ENCODE measurements at places on chromosomes 3 and 15.

- no peak for DNase-seq
Measured at GRCh38 chr3:108907194-108907593, 46.5 kb downstream of the GUCA1C start.

GRCh38 chr3:189944285-189945145 lies 176.2 kb downstream of the P3H2 start:
- no peak for DNase-seq

DNA sequence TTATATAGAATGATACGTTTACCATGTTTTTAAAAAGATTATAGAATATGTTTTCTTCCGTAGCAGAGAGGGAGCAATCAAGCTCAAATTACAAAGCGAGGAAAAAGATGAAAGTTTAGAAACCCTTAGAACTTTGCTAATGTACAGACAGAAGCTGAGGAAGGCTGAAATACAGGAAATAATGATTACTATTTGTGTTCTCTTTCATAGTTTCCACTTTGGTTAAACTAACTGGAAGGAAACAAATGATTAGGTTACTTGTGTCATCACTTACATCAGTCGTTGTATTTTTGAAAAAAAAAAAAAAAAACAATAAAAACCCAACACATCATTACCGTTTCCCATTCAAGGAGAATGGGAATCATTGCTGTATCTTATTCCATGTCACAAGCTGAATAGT lies 337.8 kb upstream of the CBLB start:
- no peak for DNase-seq

DNA sequence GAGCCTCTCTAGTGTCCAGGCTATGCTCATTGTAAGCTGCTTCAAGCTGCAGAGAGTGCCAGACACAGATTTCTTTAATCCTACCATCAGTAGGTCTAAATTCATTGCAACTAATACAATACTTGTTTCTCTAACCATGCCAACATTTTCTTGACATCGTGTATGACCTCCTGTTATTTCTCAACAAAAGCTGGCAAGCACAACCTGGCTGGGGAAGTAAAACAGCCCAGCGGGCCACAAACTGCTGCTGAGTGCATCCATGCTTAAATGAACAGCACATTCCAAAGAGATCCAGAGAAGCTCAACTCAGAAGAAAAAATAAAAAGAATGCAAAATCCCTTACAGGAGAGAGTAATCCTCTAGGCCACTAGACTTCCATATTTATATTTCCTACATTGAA lies 36.5 kb downstream of the GMNC start:
- DNase-seq = no peak

GRCh38 chr3:197546307-197547085 lies 9.3 kb downstream of the BDH1 start:
- no peak for DNase-seq

- DNase-seq = no peak
Measured at GRCh38 chr3:36941162-36941561, 3.7 kb downstream of the TRANK1 start.

DNA sequence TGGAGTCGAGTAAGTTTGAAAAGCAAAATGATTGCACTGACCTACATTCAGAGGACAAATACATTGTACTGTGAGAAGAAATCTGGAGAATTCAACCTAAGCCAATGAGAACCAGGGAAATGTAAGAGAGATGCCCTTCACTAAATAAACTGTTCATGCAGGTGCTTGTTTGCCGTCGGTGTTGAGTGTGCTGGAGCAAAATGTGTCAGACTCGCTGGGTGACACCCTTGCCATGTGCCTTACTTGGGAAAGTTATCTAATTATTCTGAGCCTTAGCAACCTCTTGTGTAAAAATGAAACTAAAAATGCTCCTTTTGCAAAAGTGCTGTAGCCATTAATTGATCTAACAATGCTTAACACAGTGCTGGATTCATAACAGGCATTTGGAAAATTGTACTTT lies 140.4 kb downstream of the GABRB3 start:
- no peak for DNase-seq

DNA sequence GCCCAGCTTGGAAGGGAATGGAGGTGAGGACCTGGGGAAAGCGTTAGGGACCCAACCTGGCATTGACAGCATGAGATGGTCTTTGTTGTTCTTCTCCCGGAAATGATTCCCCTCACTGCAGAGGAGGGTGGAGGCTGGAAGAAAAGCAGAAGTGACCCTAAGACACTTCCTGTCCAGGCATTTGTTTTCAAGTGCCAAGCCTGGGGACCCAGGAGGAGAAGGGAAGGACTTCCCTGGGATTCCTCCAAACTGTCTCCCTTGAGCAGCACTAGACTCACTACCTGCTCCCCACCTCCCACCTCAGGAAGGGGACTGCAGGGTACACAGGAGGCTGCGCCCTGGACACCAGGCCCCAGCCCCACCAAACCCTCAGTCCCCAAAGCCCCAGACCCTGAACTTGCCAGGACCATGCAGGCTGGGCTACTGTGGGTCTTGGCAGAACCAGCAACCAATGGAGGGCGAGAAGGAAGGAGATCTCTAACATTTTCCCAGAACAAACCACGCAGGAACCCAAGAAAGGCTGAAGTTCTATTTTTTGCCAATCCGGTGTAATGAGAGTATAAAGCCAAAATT lies 9.8 kb upstream of the VIPR1 start:
- DNase-seq = no peak

- DNase-seq = peak; percentile 76
Measured at GRCh38 chr3:48240000-48240963, 622 bp upstream of the ZNF589 start.

DNA sequence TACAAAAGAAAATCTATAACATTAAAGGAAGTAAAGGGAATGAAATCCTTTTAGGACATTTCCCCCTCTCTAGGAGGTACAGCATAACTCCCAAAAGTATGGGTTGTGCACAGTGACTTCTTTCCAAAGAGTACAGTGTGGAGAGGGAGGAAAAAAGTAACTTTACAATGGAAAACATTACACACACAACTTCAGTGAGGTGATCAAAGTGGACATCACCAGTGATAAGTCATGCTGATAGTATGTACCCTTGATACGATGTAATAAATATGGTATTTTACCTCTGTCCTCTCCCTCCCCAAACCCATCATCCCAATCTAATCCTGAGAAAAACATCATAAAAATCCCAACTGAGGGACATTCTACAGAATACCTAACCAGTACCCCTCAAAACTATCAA lies 10.8 kb downstream of the PLD1 start:
- no peak for DNase-seq

DNA sequence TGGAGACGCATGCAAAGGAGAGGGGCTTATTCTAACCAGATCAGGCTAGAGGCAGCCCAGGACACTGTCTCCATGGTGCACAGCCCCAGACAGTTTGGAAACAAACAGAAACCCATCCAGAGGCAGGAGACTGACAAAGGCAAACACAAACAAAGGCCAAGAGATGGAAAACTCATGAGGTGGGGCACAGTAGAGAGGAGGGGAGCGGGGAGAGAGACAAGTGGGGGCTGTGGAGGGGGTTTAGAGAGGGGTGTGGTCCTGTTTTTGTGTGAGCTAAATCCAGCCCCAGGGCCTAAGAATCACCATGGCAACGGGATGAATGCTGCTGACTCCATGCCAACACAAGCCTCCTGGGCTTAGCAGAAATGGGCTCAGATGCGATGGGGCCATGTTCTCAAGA lies 32.3 kb downstream of the PARP16 start:
- DNase-seq = peak; percentile 12

DNA sequence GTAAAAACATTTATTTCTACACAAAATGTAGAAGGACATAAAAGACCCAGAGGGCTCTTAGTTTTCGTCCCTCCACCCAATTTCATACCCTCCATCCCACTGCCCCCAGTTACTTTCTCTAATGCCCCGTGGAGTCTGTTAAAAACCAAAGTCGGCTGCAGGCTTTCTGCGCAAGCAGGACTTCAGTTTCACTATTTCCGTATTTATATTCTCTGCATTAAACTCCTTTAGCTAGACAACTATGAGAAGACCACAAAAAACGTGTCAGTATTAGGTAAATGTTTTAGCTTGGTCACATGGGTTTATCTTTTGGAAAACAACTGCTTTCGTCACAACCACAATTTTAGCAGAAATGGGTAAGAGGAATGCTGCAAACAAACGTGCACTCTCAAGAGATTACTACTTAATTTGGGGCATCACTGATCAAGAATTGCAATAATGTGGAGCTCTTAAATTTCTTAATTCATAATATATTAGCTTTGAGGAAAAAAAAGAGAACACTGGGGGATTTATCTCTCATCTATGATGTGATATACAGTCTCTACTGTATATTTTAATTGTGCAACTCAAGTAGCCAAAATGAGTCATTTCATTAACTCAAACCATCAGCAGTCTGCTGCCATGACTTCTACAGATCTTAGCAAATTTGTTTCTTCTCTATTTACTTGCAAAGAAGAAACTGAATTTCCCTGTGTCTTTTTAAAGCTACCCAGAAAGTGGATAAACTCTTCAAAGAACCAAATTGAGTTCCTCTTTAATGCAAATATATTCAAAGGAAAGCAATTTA lies 740 bp upstream of the NSMCE3 start:
- DNase-seq = no peak

DNA sequence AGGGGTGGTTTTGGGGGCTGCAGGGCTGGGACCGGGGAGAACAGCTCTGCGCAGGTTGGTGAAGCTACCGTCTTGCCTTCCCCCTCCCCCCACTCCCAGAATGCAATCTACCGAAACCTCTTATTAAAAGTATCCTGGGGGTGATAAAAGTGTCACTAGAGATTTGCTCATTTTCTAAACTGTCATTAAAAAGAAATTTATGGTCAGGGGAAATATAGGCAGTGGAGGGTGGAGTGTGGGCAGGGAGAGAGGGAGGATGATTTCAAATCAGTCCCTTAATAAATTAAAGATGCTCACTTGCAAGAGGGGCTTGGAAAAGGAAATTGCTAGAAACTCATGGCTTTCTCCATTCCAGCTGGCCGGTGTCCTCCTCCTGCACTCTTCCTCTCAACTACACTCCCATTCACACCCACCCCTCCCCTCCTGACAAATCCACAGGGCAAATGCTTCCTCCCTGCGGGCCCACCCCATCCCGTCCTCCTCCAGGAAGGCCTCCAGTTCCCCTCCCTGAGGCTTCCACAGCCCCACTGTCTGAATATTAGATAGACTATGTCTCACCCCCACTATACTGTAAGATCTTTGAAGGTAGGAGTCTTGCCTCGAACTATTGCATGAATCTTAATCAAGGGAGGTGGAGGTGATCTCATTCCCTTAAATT lies 83.9 kb downstream of the TLE3 start:
- no peak for DNase-seq

DNA sequence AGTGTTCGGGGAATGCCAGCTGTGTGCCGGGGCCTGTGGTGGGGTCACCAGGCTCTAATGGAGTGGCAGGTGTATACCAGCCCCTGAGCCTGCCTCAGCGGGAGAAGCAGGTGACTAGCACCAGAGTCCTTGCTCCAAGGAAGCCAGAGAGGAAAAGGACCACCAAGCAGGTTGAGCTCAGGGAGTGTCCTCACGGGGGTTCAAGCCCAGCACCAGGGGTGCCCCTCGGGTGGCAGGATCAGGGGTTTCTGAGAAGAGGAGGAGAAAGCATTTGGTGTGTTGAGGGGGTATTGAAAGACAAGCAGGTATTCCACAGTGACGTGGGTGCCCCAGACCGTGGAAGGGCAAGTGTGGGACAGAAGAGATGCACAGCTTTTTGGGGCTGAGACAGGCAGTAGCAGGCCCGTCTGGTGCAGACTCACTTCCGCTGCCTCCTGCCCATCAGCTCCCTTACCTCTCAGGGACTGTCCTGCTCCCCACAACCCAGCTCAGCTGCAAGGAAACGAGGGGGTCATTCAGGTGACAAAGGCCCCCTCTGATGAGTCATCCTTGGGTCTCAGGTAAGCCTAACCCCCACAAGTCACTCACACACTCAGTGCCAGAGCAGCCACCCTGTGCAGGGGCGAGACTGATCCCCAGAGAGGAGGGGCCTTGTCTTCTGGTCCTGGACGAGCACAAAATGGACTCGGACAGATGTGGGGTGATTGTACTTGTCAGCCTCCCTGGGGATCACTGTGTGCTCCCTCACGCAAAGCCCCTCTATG lies 21.4 kb upstream of the POC1A start:
- no peak for DNase-seq

- DNase-seq = no peak
Measured at GRCh38 chr3:144552346-144553057, 580.9 kb downstream of the DIPK2A start.

- no peak for DNase-seq
Measured at GRCh38 chr3:138642226-138642926, 33.8 kb downstream of the FAIM start.

DNA sequence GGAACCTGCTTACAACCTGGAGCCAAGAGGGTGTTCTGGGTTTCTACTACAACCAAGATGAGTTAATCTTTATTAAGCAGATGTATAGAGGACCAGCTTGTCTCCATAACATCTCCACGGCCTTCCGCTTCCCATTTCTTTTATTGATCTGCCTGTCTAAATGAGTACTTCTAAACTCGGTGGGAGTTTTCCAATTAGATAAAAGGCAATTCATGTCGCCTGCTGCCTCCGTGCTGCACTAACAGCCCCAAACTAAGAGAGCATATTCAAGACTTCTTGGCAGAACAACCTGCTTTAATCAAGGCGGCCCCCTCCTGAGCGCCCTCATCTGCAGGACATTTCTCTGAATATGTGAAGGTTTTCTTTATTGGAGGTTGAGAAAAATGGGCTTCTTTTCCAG lies 270.1 kb downstream of the PDCD6IP start:
- DNase-seq = no peak

GRCh38 chr3:36804295-36805055 lies 40.1 kb upstream of the DCLK3 start:
- peak; percentile 39 for DNase-seq

- DNase-seq = no peak
Measured at GRCh38 chr3:190436331-190436730, 13.4 kb downstream of the TMEM207 start.

GRCh38 chr3:63150880-63151279 lies 127.2 kb upstream of the SYNPR start:
- no peak for DNase-seq

DNA sequence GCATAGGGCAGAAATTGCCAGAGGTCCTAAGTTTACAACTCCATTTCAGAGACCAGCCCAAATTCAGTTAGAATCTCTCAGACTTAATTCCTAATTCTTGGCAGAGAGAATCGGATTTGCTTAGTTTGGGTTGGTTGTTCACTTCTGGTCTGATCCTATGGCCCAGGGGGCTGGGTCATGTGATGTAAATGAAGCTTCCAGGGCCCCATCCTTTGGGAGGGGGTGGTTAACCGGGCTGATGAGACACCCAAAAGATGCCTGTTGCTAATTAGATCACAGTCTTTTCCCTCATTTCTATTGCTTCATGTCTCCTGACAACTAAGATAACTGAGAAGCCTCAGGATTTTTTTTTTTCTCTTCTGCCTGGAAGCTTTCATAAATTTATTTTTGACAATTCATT lies 11.1 kb upstream of the ZNF620 start:
- no peak for DNase-seq

GRCh38 chr15:29854413-29854812 lies 32.1 kb upstream of the TJP1 start:
- DNase-seq = no peak

All from NCI-H1436 (cell line).